ENCODE measurements at places on chromosomes 11 and 22. TPM values are rescaled to one million over a fixed set of nuclear protein-coding genes. Genes with fewer than 3 reads are reported as not detected.

Gene DNAJB13
- 0.46 TPM for total RNA-seq

GRCh38 chr11:27205779-27206570 is 157.0 kb downstream of the CCDC34 start:
- DNase-seq: no peak
- H3K36me3 ChIP-seq: no peaks in the 10 kb centered on the region
- H3K4me1 ChIP-seq: peaks cover 51% of the 10 kb centered on the region

DNA sequence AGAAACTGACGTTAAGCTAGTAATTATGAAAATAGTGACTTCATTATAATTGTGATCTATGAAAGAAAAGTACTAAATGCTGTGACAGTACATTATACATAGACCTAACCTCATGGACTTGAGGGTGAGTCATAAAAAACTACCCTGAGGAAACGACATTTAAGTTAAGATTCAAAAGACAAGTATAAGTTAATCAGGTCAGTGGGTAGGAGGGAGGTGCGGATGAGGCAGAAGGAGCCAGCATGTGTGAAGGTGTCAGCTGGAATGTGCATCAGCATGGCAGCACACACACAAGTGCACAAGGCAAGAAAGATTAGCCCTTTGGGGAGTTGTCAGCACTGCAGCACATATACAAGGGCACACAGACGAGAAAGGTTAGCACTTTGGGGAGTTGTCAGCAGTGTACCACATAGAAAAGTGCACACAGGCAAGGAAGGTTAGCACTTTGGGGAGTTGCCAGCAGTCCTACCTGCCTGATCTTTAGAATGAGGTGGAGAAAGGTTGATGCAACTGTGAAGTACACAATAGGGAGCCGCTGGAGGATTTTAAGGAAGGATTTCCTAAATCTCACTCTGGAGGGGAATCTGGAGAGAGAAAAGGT is 31.6 kb upstream of the CAVIN3 start:
- peaks cover 19% of the 10 kb centered on the region for H3K27me3 ChIP-seq
- no peaks in the 10 kb centered on the region for H3K36me3 ChIP-seq
- no peak for DNase-seq
- H3K4me3 ChIP-seq: no peak overlapping the region

DNA sequence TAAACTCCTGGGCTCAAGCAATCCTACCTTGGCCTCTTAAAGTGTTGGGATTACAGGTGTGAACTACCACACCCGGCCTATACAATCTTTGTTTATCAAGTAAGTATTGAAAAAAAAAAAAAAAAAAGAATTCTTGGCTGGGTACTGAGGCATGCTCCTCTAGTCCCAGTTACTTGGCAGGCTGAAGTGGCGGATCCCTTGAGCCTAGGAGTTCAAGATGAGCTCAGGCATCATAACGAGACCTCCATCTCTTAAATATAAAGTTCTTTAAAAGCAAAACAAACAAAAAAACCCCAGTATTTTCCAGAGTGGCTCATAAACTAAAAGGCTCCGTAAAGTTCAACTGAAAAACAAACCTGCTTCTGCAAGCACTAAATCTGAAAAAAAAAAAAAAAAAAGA is 50.3 kb upstream of the GAB2 start:
- H3K4me3 ChIP-seq: no peak overlapping the region
- H3K4me1 ChIP-seq: no peaks in the 10 kb centered on the region
- H3K27ac ChIP-seq: no peak overlapping the region

DNA sequence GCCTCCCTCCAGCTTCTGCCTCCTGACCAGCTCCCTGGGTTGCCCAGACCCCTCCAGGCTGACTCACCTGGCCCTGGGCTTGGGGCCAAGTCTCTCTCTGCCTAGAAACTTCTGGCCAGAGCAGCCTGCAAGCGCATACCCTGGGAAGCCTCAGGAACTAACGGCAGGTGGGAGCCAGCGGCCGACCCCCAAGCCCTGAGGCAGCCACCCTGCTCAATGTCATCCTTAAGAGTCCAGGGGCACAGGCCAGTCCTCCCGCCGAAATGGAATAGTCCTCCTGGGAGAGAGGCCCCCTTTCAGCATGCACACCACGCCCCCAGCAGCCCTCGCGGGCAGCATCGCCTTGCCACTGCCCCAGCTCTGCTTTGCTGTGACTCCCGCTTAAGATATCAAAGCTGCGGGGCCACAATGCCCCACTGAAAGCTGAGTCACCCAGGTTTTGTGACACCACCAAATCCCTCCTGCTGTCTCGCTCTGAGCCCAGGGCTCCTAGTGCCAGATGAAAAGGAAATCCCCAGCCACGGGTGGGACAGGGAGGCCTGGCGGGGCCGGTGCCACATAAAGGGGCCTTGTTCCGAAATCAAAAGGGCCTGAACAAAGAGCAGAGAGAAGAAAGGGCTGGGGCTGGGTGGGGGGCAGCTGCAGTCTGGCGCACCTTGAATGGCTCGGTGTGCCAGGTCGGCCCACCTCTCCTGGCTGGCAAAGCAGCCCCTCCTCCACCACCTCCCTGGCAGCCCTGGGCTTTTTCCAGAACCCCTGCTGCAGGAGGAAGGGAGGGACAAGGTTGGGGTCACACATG is 21.4 kb upstream of the FGF3 start:
- no peaks in the 10 kb centered on the region for H3K27me3 ChIP-seq
- H3K36me3 ChIP-seq: no peaks in the 10 kb centered on the region
- H3K27ac ChIP-seq: no peak overlapping the region
- H3K4me1 ChIP-seq: peaks cover 4% of the 10 kb centered on the region
- no peak overlapping the region for H3K4me3 ChIP-seq

DNA sequence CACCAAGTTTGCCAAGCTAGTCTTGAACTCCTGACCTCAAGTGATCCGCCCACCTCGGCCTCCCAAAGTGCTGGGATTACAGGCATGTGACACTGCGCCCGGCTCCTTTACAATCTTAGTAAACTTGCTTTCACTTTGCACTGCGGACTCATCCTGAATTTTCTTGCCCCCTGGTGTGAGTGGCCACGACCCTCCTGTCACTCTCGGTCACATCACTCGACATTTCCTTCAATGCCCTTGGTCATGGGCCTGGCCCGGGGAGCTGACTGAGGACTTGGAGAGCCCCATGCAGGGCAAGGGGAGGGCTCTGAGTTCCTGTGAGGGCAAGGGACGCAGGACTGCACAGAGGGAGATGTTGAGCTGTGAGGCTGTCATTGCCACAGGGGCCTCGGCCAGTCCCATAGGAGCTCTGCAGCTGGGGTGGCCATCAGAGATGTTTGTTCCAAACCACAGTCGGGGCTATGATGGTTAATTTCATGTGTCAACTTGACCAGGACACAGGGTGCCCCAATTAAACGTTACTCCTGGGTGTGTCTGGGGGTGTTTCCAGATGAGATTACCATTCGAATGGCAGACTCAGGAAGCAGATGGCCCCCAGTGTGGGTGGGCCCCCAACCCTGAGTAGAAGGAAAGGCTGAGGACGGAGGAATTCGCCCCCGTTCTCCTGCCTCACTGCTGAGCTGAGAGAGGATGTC is 21.2 kb downstream of the A4GALT start:
- H3K27ac ChIP-seq: no peak overlapping the region
- H3K4me3 ChIP-seq: no peak overlapping the region
- no peaks in the 10 kb centered on the region for H3K4me1 ChIP-seq

DNA sequence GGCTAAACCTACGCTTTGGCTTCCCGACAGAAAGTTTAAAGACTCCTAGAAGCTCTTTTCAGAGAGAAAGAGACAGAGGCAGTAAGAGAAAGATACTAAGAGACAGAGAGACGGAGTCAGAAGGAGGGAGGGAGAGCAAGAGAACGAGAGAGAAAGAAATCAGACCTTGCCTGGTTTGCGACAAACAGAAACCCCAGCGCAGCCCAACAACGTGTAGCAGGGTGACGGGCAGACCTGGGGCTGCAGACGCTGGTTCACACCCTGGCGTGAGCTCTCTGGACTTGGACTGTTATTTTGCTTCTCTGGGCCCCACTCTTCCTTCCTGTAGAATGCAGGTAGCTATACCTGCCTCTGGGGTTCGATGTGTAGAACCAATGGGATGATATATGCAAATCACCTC is 244.4 kb upstream of the SYN3 start:
- no peak overlapping the region for H3K27ac ChIP-seq
- H3K36me3 ChIP-seq: no peaks in the 10 kb centered on the region
- H3K4me1 ChIP-seq: no peaks in the 10 kb centered on the region
- no peaks in the 10 kb centered on the region for H3K27me3 ChIP-seq
- DNase-seq: no peak

Gene BRSK2
- total RNA-seq: 2.8 TPM

GRCh38 chr11:123454060-123454651 is 24.1 kb downstream of the GRAMD1B start:
- no peaks in the 10 kb centered on the region for H3K27me3 ChIP-seq
- DNase-seq: peak; percentile 99

Gene DEFB131B
- not detected for total RNA-seq

GRCh38 chr22:18001040-18001893 is 23.1 kb downstream of the MICAL3 start:
- no peaks in the 10 kb centered on the region for H3K27me3 ChIP-seq
- peak; percentile 93 for DNase-seq
- H3K4me3 ChIP-seq: peak overlapping the region; percentile 85
- H3K4me1 ChIP-seq: peaks cover 17% of the 10 kb centered on the region
- H3K36me3 ChIP-seq: no peaks in the 10 kb centered on the region

DNA sequence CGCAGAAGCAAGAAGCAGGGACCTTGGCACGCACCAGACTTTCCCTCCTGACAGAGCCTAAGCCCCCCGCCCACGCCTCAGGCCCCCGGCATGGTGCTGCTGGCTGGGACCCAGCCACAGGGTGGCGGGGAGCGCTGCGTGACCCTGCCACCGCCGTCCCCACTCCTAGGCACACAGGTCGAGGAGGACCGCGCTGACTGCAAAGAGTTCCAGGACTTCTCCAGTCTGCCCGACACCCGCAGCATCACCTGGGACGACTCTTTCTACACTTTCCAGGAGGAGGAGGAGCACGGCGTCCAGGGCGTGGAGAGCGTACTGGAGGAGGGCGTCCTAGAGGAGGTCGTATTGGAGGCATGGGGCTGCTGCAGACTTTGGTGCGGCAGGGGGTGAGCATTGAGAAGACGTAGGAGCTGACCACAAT is 103.7 kb downstream of the TRIM51G start:
- no peak for DNase-seq
- H3K36me3 ChIP-seq: no peaks in the 10 kb centered on the region
- H3K27me3 ChIP-seq: no peaks in the 10 kb centered on the region

- no peaks in the 10 kb centered on the region for H3K36me3 ChIP-seq
These were observed 31.5 kb downstream of the CDKN1C start for GRCh38 chr11:2853997-2854560.

DNA sequence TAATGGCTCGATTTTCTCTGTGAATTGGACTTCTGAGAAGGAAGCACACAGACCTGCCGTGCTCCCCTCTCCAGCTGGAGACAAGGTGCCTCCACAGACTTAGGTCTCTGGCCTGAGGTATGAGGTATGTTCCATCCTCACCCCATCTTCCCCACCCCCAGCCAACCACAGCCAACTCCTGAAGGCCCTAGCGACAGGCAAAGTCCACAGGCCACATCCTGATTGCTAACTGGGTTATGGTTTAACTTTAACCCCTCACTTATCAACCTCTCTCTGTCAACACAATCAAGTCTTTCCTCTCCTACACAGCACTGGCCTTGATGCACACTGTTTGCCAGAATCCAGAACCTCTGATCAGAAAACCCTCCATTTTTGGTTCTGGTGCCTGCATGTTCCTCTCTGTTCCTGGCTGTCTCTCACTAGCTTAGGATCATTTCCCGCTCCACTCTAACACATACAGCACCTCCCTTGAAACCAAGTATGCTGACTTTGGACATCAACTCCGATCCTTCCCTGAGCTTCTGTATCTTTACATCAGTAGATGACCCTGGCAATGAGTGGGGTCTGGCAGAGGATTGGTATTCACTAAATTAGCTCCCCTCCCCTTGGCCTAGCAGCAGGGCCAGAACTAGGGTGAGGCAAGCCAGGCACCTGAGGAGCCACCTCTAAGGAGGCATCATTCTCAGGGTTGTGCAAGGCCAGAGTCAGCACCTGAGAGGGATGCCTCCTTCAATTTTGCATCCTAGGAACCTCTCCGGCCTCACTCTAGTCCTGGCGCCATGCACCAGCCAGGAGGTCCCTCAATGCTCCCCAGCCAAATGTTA is 22.0 kb downstream of the JAML start:
- H3K36me3 ChIP-seq: no peaks in the 10 kb centered on the region
- H3K27me3 ChIP-seq: peaks cover 14% of the 10 kb centered on the region
- H3K27ac ChIP-seq: no peak overlapping the region
- H3K4me3 ChIP-seq: no peak overlapping the region
- peaks cover 5% of the 10 kb centered on the region for H3K4me1 ChIP-seq
- DNase-seq: no peak

Gene PAK1
- 29.8 TPM for total RNA-seq

Gene CSF2RB
- 0.12 TPM for total RNA-seq

- no peaks in the 10 kb centered on the region for H3K36me3 ChIP-seq
- no peak overlapping the region for H3K27ac ChIP-seq
- no peak for DNase-seq
These were observed 25.6 kb downstream of the OR2AG2 start for GRCh38 chr11:6746086-6746618.

Gene GSTT2
- total RNA-seq: not detected

DNA sequence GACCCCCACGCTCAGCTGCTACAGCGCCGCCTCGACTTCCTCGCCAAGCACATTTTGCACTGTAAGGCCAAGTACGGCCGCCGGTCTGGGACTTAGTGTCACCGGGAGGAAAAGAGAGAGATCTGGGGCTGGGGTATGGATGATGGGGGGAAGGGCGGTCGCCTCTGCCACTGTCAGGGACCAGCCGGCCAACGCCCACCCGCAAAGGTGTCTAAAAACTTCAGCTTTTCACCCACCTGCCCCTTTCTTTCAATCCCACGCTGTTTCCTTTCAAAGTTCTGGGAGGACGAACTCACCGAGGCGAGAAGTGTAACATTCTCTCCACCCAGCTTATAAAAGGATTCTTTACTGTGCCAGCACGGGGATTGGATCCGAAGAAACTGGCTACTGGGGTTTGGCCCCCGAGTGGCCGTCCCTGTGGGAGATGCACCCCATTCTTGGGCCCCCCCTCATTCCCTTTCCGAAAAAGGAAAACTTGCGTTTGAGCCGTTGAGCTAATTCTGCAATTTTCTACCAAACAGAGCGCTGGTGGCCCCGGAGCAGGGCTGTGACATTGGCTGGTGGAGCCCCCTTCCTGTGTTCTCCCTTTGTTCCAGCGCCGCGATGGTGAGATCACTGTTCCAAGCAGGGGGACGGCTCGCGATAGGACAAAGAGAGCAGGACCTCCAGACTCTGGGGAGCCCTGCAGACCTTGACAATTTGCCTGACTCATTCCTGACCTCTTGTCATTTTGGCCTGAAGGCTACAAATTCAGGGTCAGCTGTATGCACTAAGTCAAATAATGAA is 1.8 kb downstream of the FJX1 start:
- no peaks in the 10 kb centered on the region for H3K36me3 ChIP-seq
- H3K27me3 ChIP-seq: no peaks in the 10 kb centered on the region
- H3K27ac ChIP-seq: peak overlapping the region; percentile 93
- H3K4me1 ChIP-seq: peaks cover 63% of the 10 kb centered on the region

Gene CNTF
- 1.6 TPM for total RNA-seq
